Activated B cell treated with CpG ODN at 0.5 μM for 24 hours (primary cell): ENCODE measurements at places on chromosomes 11 and 22.

GRCh38 chr11:66314186-66314501 is 2.7 kb downstream of the CD248 start:
- no peak for DNase-seq

GRCh38 chr11:47918882-47919495 is 61.4 kb upstream of the PTPRJ start:
- no peak for DNase-seq

DNA sequence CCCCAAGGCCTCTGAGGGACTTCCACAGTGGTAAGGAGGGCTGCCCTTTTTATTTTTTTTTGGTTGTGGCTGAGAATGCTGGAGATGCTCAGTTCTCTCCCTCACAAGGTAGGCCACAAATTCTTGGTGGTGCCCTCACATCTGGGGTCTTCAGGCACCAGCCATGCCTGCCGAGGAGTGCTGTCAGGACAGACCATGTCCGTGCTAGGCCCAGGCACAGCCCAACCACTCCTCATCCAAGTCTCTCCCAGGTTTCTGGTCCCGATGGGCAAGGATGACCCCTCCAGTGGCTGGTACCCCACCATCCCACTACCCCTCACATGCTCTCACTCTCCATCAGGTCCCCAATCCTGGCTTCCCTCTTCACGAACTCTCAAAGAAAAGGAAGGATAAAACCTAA is 4.2 kb downstream of the THY1 start:
- DNase-seq = no peak

GRCh38 chr11:20474882-20475517 is 87.5 kb downstream of the PRMT3 start:
- DNase-seq = no peak

GRCh38 chr11:88310246-88310645 is 27.3 kb downstream of the CTSC start:
- no peak for DNase-seq

GRCh38 chr22:25953276-25953675 is 211.3 kb downstream of the MYO18B start:
- no peak for DNase-seq

- no peak for DNase-seq
Observed at GRCh38 chr11:122330279-122330965, 214.4 kb upstream of the BLID start.

DNA sequence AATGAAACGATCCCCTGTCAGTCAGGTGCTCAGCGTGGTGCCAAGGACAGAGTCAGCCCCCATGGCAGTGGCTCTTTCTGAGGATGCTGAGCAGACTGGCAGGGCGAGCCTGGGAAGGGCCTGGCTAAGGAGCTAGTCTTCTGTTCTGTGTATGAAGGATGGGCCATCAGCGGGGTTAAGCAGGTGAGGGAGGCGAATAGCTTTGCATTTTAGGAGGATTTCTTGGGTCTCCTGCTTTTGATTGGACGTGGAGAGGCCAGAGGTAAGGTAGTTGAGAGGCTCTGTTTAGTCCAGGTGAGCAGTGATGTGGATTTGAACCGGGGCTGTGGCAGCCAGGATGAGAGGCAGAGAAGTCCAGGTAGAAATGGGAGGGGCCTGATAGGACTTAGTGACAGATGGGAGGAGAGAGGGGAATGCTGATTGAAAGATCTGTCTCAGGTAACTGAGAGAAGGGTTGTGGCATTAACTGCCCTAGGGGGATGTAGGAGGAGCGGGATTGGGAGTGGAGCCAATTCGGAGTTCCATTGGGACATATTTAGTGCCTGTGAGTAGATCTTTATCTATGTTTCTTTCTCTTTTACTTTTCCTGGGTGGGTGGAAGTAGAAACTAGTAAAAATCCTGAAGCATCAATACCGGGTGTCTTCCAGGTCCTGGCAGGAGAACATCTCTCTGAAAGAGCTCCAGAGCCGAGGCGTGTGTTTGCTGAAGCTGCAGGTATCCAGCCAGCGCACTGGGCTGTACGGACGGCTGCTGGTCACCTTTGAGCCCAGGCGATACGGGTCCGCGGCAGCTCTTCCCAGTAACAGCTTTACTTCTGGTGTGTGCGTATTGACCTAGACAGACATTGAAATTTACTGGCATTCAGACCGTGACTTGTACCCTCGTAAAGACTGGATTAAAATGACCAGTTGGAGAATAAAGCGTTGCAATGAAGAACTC is 2.0 kb downstream of the IGHMBP2 start:
- no peak for DNase-seq

GRCh38 chr11:84322211-84322610 is 1036.0 kb upstream of the CCDC90B start:
- no peak for DNase-seq

GRCh38 chr11:78791254-78791653 is 216.6 kb upstream of the NARS2 start:
- DNase-seq = no peak

DNA sequence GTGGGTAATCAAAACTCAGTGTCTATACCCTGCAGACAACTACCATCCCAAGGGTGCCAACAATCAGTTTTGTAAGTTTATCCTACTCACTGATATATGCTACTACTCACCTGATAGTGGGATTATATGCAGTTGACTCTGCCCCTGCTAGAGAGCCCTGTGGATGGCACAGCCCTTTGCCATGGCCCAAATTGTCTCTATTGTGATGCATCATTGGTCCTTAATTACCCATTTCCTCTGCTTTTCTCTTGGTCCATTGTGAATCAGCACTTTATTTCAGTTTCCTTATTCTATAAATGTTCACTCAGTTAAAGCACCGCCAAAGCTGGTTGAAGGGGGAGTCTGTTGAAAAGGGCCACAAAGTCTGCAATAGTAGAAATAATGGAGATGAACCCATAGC is 42.3 kb downstream of the PLAAT5 start:
- no peak for DNase-seq

DNA sequence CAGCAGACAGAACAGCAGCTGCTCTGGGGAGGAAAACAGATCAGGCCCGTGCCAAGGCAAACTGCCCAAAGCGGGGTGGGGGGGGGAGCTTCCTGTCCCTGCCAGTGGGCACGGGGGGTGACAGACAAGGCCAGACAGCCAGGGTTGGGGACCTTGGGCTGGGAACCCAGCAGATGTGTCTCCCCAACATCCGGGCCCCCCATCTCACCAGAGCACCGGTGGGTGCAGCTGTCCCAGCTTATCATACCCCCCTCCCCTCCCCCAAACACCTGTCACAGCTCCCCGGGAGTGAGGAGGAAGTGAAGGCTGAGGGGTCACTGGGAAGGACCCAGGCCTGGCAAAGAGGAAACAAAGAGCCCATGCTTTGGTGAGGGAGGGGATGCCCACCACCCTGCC is 1.3 kb downstream of the PPP1R14B start:
- DNase-seq = no peak

DNA sequence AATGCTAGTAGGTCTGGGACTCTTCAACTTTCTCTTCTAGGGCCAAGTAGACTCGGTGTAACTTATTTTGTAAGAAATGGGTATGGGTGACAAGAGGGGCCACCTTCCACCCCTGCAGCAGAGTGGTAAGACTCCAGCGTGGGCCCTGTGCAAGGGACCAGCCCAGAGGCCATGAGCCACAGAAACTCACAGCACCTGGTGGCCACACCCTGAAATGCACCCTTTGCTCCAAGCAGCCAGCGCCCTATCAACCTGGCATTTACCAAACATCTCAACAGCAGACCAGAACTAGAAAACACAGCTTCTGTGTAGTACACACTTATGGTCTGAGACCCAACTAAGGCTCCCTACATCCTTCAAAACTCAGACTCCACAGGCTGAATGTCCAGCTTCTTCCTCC is 5.7 kb downstream of the CDCA5 start:
- DNase-seq = peak; percentile 51

GRCh38 chr11:30018495-30018894 is 1.7 kb upstream of the KCNA4 start:
- DNase-seq = no peak
